ENCODE measurements at places on chromosomes 6 and 20. TPM values are rescaled to one million over a fixed set of nuclear protein-coding genes. Genes with fewer than 3 reads are reported as not detected.

The LSM14B gene
- total RNA-seq, result 24.6 TPM

- no peak for DNase-seq
Measured at GRCh38 chr20:6784210-6784631, 16.7 kb downstream of the BMP2 start.

DNA sequence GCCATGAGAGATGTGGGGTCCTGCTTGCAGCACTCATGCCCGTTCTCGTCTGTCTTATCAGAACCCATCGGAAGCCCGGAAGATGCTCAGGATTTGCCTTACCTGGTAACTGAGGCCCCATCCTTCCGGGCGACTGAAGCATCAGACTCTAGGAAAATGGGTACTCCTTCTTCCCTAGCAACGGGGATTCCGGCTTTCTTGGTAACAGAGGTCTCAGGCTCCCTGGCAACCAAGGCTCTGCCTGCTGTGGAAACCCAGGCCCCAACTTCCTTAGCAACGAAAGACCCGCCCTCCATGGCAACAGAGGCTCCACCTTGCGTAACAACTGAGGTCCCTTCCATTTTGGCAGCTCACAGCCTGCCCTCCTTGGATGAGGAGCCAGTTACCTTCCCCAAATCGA, 8.3 kb downstream of the PI16 start:
- DNase-seq, result no peak

DNA sequence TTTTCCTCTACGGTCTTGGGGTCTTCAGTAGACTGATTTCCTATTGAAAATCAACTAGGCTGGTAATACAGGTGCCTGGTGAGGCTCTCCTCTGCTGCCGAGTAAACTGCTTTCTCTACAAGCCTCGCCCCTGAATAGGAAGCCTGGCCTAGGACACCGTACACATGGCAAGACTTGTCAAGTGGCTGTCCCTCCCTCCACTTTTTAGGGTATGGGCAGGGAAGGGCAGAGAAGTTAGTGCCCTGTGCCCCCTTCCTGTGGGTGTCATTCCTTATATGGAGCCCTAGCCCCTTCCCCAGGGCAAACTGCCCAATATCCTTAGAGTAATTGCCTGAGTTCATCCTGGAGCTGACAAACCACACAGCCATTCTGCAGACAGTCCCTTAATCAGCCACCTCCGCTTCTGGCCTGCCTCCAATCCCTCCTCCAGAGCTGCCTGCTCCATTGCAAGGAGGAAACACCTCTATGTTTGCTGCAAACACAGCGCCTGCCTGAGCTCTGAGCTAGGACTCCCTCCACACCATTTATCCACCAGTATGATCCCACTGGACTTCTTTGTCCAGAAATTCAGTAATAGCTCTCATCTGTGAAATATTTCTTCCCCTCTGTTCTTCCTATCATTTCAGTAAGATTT, 93.1 kb downstream of the CHD6 start:
- no peak for DNase-seq

The DOK5 gene
- not detected for total RNA-seq

- DNase-seq, result no peak
Measured at GRCh38 chr6:141443032-141443431, 689.7 kb upstream of the GJE1 start.

The TBXT gene
- 2,059 TPM for total RNA-seq

DNA sequence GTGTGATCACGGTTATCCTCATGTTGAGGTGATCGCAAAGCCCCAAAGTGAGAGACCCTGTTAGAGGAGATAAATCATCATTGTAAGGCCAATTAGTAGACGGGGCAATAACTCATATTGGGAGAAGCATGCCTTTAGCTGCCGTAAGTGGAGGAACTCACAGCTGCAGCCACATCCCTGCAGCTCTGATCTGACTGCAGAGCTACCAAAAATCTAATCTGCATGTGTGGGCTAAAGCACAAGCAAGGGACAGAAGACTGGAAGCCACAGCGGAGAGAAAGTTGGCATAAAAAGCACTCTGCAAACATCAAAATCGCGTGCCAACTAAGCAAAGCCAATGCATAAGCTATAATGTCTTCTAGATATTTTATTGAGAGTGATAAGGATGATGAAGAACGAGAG, 79.8 kb downstream of the TBC1D7 start:
- DNase-seq, result no peak

DNA sequence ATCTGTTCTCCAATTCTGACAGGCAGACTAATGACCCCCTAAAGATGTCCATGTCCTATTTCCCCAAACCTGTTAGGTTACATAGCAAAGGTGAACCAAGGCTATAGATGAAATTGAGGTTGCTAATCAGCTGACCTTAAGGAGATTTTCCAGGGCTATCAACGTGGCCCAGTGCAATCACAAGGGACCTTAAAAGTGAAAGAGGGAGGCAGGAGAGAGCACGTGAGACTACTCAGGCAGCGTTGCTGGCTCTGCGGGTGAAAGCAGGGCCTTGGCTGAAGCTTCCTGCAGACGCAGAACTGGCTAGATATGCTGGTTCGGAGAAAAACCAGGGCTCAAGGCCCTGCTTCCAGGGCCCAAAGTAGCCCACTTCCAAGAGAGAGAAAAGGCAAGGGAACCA, 78.7 kb downstream of the NCOA7 start:
- no peak for DNase-seq

GRCh38 chr20:61900011-61900944, 165.4 kb downstream of the TAF4 start:
- DNase-seq, result no peak
